ENCODE measurements at places on chromosomes 5 and 9. TPM values are rescaled to one million over a fixed set of nuclear protein-coding genes. Genes with fewer than 3 reads are reported as not detected.

GRCh38 chr9:97176206-97176605, 131.3 kb upstream of the CCDC180 start:
- DNase-seq = no peak

DNA sequence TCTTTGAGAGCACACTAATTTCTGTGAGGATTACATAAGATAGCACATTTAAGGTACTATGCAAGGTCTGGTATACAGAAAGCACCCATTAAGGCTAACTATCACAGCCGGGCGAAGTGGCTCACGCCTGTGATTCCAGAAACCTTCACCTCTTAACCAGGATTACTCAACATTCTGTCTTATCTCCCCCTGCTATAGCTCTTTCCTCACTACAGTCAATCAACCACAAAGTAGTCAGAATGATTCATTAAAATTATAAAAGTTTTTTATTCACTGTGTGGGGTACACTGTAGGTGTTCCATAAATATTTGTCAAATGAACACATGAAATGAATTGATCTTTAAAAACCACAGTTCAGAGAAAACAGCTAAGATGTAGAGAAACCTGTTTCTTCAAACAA, 48.7 kb downstream of the CHD1 start:
- DNase-seq = no peak

Gene PCDHAC2
- 0.66 TPM for polyA plus RNA-seq

Gene PTGER4
- 20.1 TPM for polyA plus RNA-seq

Gene SOX30
- 0.12 TPM for polyA plus RNA-seq

DNA sequence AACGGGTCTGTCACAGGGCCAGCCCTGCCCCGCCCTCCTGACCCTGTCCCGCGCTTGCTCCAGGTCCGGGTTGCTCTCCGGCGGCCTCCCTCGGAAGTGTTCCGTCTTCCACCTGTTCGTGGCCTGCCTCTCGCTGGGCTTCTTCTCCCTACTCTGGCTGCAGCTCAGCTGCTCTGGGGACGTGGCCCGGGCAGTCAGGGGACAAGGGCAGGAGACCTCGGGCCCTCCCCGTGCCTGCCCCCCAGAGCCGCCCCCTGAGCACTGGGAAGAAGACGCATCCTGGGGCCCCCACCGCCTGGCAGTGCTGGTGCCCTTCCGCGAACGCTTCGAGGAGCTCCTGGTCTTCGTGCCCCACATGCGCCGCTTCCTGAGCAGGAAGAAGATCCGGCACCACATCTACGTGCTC, 4.2 kb downstream of the B4GALT7 start:
- DNase-seq = no peak

GRCh38 chr9:109329638-109330258, 8.9 kb upstream of the EPB41L4B start:
- no peak for DNase-seq

DNA sequence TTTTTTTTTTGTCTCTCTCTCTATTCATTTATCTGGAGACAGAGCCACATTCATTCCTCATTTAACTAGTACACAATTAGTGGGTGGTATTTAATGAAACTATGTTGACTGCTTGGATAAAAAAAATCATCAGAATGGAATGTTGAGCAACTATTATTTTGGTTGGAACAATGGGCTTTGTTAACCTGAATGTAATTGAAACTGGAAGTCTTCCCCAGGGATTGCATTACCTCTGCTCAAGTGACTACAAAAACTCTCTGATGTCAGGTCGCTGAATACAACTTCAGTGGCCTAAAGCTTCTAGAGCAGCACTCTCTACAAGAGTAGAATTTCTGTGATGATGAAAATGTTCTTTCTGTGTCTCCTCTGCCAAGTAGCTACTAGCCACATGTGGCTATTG, 295.8 kb downstream of the DEPDC1B start:
- DNase-seq = no peak

Gene EQTN
- not detected for polyA plus RNA-seq

DNA sequence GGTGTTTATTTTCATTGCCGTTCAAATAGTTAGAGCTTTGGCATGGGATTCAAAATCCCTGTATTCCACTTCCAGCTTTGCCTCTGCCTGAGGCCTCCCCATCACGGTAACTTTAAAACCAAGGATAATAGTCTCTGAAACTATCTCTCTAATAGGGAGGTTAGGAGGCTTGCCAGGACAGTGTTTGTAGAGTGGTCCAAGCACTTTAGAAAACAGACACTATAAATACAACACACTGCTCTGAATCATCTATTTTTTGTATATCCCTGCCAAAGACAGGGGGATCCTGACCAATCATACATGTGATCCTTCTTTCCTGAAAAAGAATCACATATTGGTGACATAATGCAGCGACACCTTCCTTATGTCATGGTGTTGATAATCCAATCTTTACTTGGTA, 326.8 kb downstream of the BNC2 start:
- no peak for DNase-seq

Gene RMRP
- not detected for polyA plus RNA-seq

Gene SH2D3C
- 6.6 TPM for polyA plus RNA-seq

All from sigmoid colon (tissue), 7 donors.